ENCODE measurements at places on chromosomes 12 and 14.

DNA sequence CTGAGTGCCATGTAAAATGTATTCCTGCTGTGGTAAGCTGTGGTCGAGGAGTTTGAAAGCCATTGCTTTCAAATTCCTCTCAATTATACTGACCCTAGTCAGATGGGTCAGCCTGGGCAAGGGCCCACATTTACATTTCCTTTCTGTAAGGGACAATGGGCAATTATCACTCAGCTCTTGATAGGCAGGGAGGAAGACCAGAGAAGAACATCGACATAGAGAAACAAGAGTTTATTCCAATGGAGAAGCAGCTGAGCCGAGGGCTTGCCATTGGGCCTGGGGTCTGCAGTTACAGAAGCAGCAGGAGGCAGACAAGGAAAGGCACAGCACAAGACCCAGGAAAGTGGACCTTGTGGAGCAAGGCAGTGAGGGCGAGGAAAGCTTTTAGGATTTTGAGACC is 9.7 kb downstream of the NRIP2 start:
- no peak for DNase-seq

- DNase-seq = no peak
These were observed 147.1 kb downstream of the MED13L start for GRCh38 chr12:116130431-116130830.

DNA sequence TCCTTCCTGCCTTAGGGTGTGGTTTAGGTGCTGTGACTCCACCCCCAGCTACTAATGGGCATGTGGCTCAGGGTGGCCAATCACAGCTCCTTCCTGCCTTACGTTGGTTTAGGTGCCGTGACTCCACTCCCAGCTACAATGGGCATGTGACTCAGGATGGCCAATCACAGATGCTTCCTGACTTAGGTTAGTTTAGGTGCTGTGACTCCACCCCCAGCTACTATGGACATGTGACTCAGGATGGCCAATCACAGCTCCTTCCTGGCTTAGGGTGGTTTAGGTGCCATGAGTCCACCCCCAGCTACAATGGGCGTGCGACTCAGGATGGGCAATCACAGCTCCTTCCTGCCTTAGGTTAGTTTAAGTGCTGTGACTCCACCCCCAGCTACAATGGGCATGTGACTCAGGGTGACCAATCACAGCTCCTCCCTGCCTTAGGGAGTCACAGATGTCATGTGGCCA is 163.9 kb downstream of the TBX5 start:
- DNase-seq = no peak

DNA sequence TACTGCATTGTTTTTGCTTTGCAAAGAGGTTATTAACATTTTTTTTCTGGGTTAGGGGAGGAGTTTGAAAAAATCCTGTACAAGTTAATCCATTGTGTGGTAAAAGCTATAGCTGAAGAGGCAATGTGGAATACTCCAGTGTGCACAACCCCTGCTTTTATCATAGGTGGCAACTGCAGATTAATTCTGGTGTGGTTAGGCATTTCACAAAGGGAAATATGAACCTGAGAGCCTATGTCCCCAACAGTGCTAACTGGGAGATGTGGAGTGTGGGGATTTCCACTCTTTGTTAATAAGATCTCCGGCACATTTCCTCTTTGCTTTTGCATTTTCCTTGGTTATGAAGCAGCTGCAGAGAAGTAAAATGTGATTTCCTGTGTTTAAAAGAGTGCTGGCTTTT is 33.6 kb downstream of the PRORP start:
- no peak for DNase-seq

DNA sequence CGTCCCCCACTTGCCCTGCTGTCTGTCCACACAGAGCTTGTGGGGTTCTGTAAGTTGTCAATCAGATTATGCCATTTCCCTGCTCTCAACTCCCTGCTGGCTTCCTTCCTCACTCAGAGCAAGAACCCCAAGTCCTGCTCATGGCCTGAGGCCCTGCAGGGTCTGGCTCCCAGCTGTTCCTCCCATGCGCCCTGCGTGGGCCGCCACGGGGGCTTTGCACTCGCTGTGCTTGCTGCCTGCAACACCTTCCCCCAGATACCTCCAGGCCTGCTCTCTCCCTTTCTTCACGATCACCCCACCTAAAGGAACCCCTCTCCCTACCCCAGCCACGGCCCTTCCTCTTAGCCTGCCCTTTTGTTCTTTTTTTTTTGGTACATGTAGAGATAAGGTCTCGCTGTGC is 234.6 kb downstream of the AACS start:
- DNase-seq = no peak

DNA sequence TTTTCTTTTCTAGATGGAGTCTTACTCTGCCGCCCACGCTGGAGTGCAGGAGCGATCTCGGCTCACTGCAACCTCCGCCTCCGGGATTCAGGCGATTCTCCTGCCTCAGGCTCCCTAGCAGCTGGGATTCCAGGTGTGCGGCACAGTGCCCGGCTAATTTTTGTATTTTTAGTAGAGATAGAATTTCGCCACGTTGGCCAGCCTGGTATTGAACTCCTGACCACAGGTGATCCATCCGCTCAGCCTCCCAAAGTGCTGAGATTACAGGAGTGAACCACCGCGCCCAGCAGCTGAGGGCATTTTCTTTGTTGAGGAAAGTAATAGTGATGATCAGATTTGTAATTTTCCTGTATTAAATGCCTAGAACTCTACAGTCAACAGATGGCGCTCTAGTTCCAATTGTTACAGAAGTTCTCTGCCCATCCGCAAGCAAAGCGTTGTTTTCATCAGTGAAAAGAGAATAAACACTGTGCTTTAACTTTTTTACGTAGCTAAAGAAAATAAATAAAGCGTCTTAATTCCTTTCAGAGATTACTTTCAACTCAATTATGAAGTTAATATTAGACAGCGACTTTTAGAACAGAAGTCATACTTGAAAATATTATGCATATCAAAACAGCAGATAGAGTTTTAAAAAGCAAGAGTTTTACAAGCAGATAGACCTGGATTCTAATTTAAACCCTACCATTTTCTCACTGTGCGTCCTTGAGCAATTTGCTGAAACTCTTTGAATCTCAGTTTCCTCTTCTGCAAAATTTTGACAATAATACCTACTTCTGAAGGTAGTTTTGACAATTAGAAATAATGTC is 335.1 kb downstream of the DUSP6 start:
- no peak for DNase-seq

- DNase-seq = no peak
These were observed 1.7 kb downstream of the CDK17 start for GRCh38 chr12:96398424-96399119.

GRCh38 chr14:87687420-87687819 is 305.6 kb downstream of the GALC start:
- DNase-seq = no peak

DNA sequence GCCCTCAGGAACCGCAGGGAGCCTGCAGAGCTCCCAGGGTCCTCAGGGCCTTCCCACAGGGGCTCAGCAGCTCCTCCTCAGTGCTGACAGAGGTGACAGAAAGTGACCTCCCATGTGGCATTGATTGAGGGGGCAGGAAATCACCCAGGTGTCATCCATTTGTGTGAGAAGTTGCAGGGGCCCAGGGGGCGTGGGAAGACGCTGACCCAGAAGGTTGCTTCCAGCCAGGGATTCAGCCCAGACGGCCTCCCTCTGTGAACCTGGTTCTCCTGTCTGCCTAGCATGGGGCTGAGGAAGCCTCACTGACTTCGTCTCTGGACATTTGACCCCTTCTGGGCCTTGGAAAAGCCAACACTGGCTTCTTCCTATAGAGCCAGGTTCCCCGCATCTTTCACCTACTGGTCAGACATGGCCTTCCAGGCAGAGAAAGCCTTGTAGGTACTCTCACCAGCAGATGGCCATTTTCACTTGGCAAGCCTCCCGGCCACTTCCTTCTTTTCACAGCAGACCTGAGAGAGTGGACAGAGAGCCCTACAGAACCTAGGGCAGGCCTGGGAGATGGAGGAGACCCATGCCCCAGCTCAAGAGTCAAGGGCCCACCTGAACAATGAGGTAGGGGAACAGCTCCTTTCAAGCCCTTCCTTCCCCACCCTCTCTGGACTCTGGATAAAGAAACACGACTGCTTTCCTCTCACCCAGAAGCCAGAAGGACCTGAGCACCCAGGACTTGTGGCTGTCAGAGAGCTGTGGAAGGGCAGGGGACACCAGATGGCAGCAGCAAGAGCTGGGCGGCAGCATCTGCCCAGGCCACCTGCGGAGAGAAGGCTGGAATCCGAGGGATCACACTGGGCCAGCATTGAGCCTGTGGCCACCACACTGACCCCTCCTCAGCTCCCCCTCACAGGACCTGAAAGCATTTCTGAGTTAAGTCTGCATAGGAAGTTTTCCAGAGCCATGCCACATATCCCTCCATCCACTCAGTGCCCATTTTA is 377.8 kb downstream of the DPF3 start:
- DNase-seq = no peak

DNA sequence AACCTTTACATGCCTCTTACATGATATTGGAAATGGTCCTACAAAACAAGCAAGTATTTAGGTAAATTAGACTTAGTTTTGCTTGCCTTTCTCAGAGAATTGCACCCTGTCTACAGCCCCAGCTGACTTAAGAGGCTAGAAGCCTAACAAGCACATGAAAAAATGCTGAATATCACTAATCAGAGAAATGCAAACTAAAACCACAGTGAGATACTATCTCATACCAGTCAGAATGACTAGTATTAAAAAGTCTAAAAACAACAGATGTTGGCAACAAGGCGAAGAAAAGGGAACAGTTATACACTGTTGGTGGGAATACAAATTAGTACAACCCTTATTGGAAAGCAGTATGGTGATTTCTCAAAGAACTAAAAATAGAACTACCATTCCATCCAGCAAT is 103.8 kb downstream of the EGLN3 start:
- DNase-seq = no peak

- no peak for DNase-seq
These were observed 50.5 kb downstream of the LIMA1 start for GRCh38 chr12:50232771-50233209.

GRCh38 chr14:71432334-71433110 is 499.7 kb upstream of the RGS6 start:
- DNase-seq = no peak

GRCh38 chr14:20798318-20798717 is 4.3 kb downstream of the RNASE1 start:
- DNase-seq = no peak

DNA sequence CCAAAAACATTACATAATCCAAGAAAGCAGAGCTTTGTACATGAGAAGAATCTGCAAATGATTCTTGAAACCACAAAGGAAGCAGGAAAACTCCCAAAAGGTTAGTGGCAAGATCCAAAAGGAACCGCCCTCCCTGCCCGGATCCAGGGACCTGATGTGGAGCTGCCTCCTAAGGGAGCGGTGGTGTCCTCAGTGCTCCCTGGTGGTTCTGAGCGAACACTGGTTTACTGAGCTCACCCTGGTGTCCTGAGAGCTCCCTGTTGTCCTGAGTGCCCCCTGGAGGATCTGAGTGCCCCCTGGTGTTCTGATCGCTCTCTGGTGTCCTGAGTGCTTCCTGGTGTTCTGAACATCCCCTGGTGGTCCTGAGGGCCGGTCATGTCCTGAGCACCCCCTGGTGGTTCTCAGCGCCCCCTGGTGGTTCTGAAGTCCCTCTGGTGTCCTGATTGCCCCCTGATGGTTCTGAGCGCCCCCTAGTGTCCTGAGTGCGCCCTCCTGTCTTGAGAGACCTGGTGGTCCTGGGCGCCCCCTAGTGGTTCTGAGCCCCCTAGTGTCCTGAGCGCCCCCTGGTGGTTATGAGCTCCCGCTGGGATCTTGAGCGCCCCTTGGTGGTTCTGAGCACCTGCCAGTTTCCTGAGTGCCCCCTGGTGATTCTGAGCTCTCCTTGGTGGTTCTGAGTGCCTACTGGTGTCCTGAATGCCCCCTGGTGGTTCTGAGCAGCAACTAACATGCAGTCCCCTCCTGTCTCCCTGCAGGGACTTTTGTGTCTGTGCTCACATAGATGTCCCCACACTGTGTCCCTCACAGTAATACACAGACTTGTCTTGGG is 891.1 kb downstream of the TMEM121 start:
- peak; percentile 82 for DNase-seq

- DNase-seq = no peak
These were observed 60.8 kb upstream of the CLMN start for GRCh38 chr14:95380350-95381042.

DNA sequence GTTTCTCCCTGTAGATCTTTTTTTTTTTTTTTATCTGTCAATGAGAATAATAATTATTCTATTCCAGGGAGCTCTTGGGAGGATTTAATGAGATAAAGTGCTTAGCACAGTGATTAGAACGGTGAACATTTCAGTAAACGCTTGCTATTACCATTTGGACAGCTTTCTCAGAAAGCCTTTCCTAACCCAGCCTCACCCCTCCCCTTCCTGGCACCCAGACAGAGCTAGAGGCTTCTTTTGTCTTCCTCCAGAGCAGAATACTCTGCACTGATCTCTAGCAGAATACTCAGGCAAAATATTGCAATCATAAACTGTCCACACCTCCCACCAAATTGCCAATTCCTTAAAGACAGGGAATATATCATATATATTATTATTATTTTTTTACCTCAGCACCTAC is 66.6 kb downstream of the ERGIC2 start:
- no peak for DNase-seq

GRCh38 chr14:54712465-54713200 is 145.7 kb downstream of the SAMD4A start:
- no peak for DNase-seq

- DNase-seq = no peak
These were observed 1.7 kb downstream of the FOS start for GRCh38 chr14:75280291-75280830.

DNA sequence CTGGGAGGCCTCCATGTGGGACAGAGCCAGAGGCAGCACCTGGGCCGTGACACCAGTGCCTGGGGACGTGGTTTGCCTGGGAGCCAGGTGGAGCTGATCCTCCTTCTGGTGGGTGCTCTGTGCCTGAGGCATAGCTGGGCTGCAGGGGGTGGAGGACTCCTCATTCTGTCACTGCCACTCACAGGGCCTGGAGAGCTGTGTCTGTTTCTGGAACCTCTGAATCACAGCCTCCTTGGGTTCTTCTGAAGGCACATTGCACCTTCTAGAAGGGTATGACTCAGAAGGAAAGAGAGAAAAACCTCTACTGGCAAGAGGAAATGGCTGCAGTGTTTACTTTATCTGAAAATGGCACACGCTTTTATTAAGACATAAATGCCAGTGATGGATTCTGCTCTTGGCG is 659.8 kb downstream of the VRK1 start:
- DNase-seq = peak; percentile 25

GRCh38 chr12:48980389-48980952 is 2.3 kb downstream of the WNT1 start:
- no peak for DNase-seq

GRCh38 chr12:98037401-98038140 is 477.8 kb upstream of the TMPO start:
- DNase-seq = no peak

DNA sequence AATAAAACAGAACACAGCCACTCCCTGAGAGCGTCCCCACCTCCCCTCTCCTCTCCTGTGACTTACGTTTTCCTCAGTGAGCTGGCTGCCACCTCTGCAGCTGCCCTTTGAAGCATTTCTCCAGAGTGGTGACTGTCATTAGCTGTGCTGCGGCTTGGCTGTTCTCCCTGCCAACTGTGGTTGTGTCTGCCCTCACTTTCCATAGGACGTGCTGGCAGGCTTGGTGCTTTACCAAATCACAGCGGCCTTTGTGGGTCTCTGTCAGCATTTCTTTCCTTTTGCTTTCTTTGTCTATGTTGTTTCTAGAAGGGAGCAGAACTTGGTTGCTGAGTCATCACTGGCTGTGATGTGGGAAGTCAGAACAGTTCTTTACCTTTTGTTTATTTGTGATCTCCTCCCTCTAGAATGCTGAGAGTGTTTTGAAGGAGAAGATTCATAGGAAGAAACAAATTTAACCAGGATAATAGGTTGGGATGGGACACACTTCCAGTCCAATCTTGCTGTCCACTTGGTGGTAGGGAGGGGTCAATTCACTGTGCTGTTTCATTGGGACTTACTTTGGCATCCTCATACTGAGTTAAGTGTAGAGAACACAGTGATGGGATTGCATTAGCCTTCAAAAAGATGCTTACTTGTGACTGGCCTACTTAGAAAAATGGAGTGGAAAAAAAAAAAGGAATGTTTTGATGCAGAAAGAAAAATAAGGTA is 88.2 kb downstream of the TMX1 start:
- DNase-seq = no peak
